T follicular helper cell (primary cell): ENCODE measurements at places on chromosomes 7 and 10.
A peak's percentile ranks its signal among the peaks of the same experiment; 100 is the strongest.

DNA sequence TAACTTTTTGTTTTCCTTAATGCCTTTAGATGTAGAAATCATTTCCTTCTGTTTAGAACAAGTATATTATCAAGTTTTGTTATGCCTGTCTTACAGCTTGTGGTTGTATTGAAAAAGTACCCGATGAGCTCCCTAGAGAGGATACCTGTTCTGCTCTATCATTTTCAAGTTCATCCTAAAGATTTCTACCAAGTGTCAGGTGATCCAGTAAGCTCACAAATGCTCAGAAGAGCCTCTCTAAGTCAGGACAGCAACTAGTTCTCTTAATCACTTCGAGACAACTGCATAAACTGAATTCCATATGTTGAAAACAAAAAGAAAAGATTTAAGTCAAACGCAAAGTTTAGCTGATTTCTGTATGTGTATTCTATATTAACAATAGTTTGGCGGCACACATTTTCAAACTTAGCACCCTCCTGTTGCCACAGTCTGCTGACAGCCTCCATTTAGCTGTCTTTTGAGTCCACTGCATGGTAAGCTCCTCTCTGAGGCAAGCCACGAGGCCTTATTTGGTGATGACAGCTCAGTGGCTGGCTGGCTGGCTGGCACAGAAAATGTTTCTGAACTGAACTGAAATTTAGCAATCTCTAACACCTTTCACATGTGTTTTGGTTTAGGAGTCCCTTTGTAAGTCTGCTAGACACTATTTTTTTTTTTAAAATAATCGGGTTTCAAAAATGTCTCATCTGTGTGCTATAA is 59.4 kb downstream of the SEMA3C start:
- DNase-seq: no peak

DNA sequence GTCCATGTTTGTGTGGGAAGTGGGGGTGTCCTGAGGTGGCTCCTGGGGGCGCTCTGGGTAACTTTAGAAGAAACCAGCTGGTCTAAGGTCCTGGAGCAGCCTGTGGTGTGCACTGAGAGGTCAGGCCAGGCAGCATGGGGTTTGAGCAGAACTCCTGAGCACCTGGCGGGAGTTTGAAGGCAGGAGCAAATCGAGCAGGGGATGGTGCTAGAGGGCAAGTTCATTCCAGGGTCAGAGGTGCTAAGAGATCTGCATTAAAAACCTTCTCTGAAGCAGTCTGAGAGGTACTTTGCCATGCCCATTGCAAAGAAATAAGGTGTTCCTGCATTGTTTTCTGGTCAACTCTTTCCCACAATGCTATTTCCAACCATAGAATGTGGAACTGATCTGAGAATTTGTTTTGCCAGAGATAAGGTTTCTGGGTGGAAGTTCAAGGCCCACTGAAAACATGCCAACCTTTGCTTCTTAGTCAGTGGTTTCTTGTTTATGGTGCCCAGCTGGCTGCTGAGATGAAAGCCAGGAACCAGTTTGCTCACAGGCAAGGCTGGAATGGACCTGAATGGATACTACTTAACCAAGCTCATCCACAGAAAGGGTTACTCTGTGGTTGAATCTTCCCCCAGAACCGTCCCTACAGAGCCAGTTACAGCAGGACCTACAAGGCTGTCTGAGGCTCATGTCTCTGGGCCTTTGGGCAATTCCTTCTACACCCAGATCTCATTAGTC is 136.3 kb upstream of the TMEM72 start:
- no peak for DNase-seq

- DNase-seq: no peak
These were observed 634 bp downstream of the HECW1 start for GRCh38 chr7:43112941-43113621.

- no peak for DNase-seq
These were observed 111.0 kb downstream of the KAT6B start for GRCh38 chr10:74937266-74937856.

GRCh38 chr7:25617214-25617613 is 388.9 kb upstream of the NPVF start:
- no peak for DNase-seq

DNA sequence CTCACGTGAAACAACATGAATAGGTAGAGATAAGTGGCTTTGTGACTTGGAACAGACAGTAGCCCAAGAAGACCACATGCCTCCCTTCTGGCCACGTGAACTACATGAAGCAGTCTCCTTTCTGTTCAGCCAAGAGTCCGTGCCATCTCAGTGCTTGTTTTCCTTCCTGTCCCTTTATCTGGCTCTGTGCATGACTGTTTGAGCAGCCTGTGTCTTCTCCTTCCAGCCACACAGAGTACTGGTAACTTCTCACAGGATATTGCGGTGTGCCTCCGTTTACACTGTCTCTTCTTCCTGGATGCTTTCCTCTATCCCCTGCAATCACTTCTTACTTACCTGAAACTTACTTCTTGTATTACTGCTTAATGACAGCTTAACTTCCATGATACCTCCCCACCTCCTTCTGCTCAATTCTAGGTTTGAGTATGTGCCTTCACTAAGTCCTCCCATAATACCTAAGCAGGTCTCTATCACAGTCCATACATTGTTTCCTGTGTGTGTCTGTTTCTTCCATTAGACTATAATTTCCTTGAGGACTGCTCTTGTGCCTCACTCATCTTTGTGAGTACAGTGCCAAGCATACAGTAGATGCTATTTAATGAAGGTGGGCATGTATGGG is 748.7 kb downstream of the AUTS2 start:
- DNase-seq: no peak

DNA sequence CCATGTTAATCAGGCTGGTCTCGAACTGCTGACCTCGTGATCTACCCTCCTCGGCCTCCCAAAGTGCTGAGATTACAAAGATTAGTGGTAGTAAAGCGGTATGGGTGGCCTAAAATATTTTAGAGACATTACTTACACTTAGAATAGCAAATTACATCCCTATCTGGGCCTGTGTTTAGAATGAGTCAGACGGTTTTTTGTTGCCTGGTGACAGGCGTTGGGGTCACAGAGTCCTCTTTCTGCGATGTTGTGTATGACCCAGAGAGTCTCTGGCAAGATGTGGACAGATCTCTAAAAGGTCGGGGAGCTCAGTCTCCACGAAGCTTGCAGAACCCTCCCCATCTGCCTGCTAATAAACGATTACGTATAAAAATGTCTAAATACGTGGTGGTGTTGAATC is 39.6 kb upstream of the PRKCQ start:
- DNase-seq: no peak

- DNase-seq: peak; percentile 37
These were observed 846 bp upstream of the ZNF775 start for GRCh38 chr7:150378115-150378852.

- no peak for DNase-seq
These were observed 308.0 kb upstream of the KCND2 start for GRCh38 chr7:119964788-119965542.

DNA sequence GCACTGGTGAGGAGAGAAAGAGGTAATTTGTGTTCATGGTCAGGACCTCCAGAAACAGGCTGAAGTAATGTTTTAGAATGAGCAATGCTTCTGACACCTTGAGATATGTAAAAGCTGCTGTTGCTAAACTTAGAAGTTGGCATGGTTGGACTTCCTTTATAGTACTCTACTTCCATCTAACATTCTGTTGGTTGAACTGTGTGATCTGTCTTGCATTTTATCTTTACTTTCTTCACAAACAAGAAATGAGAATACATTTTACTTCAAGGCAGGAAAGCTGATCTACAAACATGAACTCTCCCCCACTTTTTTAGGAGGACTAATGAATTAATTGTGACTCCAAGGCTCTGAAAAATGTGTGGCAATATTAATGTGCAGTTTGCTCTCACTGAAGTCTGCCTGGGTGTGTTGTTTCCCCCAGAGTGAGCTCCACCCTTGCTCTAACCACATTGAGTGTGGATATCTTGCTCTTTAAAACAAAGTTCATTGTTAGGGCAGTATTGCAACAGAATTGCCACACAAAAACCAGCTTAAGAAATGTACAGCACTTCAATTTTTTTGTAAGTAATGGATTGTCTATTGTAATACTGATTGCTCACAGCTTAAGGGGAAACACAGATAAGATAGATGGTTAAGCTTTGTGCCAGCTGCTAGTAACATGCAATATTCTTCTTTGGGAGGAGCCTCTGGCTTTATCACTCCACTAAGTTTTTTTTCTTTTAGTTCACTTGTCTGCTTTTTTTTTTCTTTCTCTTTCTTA is 69.0 kb downstream of the ADD3 start:
- no peak for DNase-seq

GRCh38 chr7:28549998-28550397 is 137.7 kb downstream of the CREB5 start:
- no peak for DNase-seq

GRCh38 chr7:122394512-122394911 is 90.0 kb upstream of the FEZF1 start:
- DNase-seq: no peak

DNA sequence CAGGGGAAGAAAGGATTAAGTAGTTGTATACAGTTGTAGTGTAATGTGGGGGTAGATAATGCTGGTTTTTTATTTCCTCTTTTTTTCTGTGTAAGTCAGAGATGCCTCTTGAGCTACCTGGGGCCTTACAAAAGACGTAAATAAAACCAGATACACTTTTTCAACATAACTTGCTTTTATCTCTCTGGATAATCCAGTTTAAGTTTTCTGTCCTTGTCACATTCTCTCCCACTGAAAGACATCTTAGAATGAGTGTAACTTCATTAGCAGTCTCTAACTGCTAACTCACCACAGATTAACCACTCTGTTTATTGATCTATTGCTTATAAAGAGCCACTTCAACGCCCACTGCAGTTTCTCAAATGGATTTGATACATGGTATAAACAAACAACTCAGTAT is 64.1 kb upstream of the LRRN3 start:
- no peak for DNase-seq

- no peak for DNase-seq
These were observed 19.0 kb downstream of the FAM53B start for GRCh38 chr10:124725171-124725631.

DNA sequence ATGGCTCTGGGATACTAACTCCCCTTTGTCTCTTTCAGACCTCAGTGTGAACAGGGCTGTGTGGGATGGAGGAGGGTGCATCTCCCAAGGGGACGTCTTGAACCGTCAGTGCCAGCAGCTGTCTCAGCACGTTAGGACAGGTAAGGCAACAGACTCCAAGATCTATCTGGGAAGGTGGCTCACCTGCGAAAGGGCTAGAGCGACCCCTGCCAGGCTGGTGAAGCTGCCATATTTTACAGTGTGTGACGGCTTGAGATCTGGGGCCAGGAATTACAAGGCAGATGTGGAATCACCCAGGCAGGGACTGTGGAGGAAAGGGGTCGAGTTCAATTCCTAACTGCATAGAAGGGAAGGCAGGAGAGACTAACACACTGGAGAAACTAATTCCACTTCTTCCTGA is 11.2 kb downstream of the MUC17 start:
- DNase-seq: no peak

DNA sequence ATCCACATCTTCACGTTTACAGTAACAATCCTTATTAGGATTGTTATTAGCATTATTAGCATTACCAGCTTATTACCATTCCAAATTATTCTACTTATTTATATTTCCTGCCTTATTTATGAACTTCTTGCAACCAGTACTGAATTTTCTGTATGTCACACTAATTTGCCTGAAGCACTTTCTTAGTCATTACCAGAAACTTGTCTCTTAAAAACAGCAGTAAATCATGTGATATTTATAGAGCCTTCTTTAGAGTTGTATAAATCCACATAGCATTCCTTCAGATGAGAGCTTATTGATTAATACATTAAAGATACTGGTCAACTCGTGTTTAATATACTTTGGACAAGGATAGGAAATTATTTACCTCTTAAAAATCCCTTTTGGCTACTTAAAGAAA is 618.6 kb downstream of the SUGCT start:
- no peak for DNase-seq

DNA sequence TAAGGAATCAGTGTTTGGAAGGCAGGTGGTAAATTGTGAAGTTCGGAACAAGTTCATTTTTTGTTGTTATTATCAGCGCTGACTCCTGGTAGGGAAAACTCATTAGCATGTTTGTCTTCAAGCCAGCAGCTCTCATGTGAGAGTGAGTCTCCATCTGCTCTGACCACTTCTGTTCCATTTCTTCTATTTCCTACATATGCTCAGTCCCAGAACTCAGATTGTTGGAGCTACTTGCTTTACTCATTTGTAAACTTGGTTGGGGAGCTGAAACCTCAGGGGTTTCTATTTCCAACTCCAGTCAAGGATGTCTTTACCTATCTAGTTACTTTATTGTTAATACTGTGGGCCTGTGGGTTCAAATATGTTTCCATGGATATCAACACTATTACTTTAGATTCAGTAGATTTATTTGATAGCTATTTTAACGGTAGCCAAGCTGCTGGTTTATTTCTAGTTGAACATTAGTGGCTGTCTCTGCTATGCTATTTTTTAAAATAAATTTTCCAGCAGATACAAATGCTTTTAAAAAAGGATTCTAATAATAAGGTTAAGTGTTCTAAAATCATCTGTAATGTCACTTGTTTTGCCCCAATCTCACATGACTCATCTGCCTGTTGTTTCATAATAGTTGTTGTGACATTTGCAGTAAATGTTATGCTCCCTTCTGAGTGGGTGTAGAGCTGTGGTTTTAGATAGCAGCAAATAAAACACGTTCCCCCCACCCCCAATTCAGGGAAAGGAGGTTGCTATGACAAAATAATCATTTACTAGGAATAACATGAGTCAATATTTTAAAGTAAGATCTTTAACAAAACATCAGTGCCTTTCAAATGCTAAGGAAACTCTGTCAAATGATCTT is 143.3 kb downstream of the HDAC9 start:
- no peak for DNase-seq

GRCh38 chr10:113920875-113921274 is 66.4 kb downstream of the NHLRC2 start:
- no peak for DNase-seq

DNA sequence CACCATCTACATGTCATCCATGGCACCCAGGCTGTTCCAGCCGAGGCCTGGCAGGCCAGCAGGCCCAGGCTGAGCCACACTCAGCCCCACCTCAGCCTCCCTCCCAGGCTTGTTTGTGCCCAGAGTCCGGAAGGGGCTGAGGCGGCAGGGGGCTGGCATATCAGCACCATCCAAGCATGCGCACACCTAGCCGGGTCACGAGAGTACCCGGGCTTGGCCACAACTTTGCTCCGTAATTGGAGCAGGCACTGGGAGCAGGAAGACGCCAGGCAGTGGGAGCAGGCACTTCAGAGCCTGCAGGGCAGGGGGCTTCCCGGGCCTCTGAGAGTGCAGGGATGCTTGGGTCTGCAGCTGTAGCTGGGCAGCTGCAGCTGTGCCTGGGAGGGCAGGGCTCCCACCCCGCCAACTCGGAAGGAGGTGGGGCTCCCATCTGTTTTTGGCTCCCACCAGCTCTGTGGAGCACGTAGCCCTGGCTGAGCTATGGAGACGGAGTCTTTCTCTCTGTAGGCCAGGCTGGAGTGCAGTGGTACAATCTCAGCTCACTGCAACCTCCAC is 15.2 kb upstream of the TSPAN15 start:
- no peak for DNase-seq

DNA sequence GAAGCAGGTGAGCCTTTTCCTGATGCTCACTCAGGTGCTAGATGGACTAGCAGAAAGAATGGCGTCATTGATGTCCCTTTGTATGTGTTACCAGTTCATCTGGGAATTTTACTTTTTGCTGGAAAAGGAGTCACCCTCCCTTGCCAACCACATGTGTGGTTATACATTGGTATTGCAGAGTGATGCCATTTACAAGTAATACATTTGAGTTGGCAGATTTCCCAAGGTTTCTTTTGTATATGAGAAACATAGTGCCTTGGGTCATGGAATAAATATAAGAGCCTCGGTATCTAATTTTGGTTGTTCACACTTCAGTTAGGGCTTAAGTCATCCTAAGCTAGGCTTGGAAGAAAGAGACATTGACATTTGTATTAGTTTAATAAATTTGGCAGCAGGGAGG is 10.4 kb upstream of the ATXN7L1 start:
- DNase-seq: no peak
